ENCODE measurements at places on chromosomes 11 and 22.

- DNase-seq, result no peak
These were observed 273.3 kb upstream of the C11orf87 start for GRCh38 chr11:109148669-109149068.

- DNase-seq, result no peak
These were observed 6.7 kb downstream of the USP2 start for GRCh38 chr11:119374632-119375336.

DNA sequence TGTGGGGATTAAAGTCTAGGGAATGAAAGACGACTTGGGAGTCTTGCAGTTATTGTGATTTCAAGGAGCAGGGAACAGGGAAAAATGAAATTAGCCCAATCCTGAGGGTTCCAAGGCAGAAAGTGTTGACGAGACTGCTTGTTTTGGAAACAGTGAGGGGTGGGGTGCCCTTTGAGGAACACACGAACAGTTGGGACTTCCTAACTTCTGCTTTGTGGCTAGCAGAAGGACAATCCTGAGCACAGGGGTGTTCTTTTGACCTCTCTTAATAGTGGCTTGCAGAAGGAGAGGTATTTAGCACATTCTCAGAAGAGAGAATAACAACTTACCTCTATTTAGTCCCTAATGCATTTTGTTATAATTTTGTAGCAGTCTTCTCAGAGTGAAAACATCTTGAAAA lies 545.9 kb upstream of the ARHGAP42 start:
- DNase-seq, result no peak

GRCh38 chr11:67033661-67034166 lies 10.8 kb downstream of the SYT12 start:
- DNase-seq, result no peak

DNA sequence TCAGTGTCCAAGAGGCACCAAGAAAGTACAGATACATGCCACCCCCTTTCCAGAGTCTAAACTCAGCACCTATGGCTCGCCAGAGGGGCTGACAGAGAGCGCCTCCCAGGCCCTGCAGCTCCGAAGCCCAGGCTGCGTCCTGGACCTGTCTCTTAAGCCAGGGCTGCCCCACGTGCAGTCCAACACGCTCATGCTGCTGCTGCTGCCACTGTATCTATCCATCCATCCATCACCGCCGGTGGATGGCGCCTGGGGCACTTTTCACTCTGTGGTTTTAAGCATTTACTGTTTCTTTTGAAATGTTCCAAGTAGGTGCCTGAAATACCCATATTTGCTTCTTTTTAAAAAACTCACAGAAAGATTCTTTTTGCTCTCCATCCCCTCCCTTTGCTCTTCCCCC lies 41.8 kb downstream of the MACROD1 start:
- no peak for DNase-seq

- no peak for DNase-seq
These were observed 22.1 kb downstream of the RPUSD4 start for GRCh38 chr11:126189109-126189929.

DNA sequence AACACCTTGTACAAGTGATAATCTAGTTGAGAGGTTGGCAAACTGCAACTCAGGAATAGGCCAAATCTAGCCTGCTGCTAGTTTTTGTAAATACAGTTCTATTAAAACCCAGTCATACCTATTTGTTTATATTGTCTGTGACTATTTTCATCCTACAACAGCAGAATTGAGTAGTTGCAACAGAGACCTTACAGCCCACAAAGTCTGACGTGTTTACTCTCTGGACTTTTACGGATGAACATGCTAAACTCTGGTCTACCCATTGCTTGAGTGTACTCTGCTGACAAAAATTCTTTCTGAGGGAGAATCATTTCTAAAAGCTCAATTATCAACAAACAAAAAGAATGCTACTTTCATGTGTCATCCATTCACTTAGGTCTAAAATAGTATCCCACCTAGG lies 287.0 kb downstream of the DYNC2H1 start:
- no peak for DNase-seq

- DNase-seq, result no peak
These were observed 23.4 kb upstream of the PIK3C2A start for GRCh38 chr11:17230867-17231851.

GRCh38 chr11:45300715-45301114 lies 14.6 kb upstream of the SYT13 start:
- DNase-seq, result no peak

- DNase-seq, result no peak
These were observed 219.9 kb downstream of the MN1 start for GRCh38 chr22:27581688-27582087.

GRCh38 chr11:114893329-114893728 lies 215.0 kb downstream of the NXPE2 start:
- no peak for DNase-seq

DNA sequence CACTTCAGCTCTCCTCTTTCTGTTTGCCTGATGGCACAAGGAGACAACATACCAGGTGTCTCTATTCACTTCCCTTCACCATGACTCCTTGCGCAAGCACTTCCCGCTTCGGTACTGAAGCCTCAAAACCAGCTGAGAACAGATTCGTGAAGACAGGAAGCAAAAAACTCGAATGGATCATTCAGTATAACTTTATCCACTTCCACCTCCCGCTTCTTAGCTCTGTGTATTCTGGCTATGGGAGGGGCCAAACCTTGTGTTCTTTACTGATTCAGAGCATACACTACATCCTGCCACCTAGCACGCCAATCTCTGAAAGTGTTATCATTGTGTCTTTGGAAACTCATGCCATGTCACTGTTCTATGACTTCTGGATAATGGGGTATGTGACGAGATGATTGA lies 62.2 kb upstream of the ADA2 start:
- DNase-seq, result no peak

DNA sequence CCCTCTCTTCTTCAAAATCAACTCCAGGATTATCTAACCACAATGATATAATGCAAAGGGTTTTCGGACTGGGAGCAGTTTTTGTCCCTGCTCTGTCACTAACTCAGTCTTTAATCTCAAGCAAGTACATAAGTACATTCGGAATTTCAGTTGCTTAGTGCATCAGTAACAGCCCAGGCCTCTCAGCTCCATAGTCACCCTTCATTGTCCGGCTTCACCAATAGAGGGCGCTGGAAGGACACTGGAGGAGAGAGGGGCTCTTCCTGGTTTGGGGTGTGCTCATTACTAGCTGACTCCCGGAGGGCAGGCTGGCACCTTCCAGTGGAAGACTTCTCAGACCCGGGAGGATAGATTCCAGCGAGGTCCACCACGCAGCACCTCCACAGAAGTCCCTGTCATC lies 90.4 kb upstream of the PDGFD start:
- DNase-seq, result no peak

- DNase-seq, result no peak
These were observed 7.6 kb upstream of the KCTD14 start for GRCh38 chr11:78030429-78031325.

- no peak for DNase-seq
These were observed 75.7 kb upstream of the PITPNB start for GRCh38 chr22:27994481-27995331.

- no peak for DNase-seq
These were observed 20.6 kb downstream of the MORC2 start for GRCh38 chr22:30947816-30948454.

DNA sequence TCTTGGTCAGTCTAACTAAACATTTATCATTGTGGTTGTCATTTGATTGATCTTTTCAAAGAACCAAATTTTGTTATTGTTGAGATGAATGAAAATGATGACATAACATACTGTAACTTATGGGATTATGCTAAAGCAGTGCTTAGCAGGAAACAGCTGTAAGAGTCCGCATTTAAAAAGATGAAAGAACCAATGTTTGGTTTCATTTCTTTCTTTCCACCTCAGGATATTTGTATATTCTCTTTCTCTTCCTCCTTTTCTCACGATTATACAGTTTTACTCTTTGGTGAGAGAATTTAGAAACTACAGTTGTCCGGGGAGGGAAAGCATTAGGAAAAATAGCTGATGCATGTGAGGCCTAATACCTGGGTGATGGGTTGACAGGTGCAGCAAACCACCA lies 23.1 kb downstream of the PIH1D2 start:
- DNase-seq, result no peak

DNA sequence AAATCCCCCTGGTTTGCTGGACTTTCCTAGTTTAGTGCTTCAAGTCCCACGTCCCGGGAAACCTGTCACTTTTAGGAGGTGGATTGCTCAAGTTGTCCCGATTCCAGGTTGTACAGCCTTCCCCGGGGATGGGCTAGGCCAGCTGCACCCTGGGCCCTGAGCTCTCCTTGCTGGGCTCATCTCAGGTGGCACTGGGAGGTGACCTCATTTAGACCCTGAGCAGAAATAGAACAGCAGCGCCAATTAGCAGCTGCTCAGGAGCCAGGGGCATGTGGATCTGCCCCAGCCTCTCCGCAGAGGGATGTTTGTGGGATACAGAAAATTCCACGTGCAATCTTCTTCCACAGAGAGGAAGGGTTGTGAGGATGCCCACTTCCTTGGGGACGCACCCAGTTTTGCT lies 9.6 kb upstream of the CERK start:
- DNase-seq, result no peak

DNA sequence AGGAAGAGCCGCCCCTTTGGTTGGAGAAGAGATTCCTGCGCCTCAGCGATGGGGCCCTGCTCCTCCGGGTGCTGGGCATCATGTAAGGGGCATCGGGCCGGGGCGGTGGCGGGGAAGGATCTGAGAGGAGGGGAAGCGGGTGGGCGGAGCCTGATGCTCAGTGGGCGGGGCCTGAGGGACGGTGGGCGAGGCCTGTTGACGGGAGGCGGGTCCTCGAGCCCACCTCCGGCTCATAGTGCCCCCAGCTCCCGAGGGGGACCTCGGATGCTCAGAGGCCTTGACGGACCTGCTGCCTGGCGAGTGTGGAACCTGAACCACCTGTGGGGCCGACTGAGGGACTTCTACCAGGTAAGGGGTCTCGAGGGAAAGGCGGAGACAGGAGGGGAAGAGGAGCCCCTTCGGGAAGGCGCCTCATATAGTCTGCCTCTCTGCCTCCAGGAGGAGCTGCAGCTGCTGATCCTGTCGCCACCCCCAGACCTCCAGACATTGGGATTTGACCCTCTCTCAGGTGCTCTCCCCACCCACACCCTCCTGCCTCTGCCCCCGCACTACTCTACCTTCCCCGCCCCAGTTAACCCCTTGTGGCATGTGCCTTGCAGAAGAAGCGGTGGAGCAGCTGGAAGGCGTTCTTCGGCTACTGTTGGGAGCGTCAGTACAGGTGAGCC lies 799 bp downstream of the CCDC88B start:
- DNase-seq, result no peak

DNA sequence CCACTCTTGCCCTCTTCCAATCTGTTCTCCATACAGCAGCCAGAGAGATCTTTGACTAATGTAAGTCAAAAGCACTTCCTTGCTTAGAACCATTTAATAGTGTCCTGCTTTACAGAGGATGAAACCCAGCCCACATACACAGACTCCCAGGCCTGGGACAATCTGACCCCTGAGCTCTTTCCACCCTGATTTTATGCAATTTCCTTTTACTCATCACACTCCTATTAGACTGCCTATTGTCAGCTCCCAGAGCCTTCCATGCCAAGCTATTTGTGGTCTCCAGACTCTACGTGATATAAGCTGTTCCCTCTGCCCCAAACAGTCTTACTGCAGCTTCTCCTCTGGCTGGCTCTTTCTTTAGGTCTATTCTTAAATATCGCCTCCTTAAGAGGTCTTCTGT lies 28.1 kb downstream of the ME3 start:
- no peak for DNase-seq

DNA sequence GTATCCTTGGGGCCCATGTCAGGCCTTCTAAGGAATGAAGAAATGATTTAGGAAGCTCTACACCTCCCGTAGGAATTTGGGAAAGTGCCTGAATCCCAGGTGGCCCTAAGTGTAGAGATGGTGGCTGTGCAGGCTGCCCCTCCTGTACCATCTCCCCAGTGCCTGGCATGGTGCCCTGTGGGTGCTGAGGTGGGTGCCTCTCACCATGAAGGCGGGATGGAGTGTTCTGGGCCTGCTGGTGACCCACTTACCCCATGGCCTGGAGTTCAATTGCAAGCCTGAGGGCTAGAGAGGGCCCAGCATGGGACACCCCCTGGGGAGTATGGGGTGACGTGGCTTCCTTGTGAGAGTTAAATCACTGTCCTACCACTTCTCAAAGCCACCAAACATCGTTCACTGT lies 19.8 kb downstream of the SAMM50 start:
- no peak for DNase-seq

DNA sequence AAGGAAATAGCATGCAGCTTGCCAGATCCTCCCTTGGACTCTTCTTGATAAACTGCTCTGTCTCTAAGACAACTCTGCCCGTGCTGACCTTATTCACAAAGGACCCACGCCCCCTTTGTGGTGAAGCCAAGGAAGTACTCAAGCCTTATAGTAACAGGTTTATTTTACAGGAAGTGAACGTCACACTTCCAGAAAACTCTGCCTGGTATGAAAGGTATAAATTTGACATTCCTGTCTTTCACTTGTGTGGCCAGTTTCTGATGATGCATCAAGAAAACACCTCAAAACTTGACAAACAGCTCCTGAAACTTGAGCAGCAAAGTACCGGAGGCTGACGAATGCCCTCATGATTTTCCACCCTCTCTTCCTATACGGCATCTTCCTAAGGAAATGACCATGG lies 12.5 kb upstream of the PELI3 start:
- DNase-seq, result no peak

- no peak for DNase-seq
These were observed 18.5 kb downstream of the GRK3 start for GRCh38 chr22:25582946-25583345.

- no peak for DNase-seq
These were observed 1.5 kb upstream of the HMOX1 start for GRCh38 chr22:35379146-35379993.

DNA sequence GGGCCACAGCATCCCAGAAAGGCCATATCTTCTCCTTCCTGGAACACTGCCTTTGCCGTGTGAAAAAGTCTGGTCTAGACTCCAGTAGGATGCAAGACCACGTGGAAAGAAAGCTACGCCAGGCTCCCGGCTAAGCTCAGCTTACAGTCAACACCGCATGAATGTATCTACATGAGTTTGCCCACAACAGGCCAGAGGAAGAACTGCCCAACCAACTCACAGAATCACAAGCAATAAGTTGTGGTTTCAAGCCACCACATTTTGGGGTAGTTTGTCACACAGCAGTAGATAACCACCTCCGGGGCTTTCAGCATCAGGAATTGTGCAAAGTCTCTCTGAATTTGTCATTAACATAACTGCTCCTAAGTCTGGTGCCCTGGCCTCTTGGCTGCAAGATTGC lies 27.3 kb downstream of the HSPA8 start:
- no peak for DNase-seq

DNA sequence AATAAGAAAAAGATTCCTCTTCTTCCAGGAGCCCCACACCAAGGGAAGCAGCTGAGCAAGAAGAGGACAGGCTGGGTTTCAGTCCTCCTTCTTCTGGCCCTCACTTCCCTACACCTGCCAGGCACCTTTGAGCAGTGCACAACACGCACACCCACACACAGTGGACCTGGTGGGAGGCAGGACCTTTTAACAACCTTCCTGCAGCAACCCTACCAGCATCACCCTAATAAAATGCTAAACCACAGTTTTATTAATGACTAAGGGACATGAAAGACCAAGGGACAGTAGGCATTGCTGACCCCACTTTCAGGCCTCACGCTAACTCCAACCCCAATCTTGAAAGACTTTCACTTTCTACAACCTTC lies 12.2 kb downstream of the ARAP1 start:
- DNase-seq, result no peak

GRCh38 chr22:43777286-43777685 lies 34.8 kb downstream of the EFCAB6 start:
- DNase-seq, result no peak

All from esophagus squamous epithelium (tissue), 5 donors.